ENCODE measurements at places on chromosomes 5 and 9. TPM values are rescaled to one million over a fixed set of nuclear protein-coding genes. Genes with fewer than 3 reads are reported as not detected.
A peak's percentile ranks its signal among the peaks of the same experiment; 100 is the strongest.

GRCh38 chr9:114231719-114232449 lies 76.5 kb downstream of the COL27A1 start:
- no peak for DNase-seq

- no peak for DNase-seq
Observed at GRCh38 chr5:11407556-11408145, 496.6 kb downstream of the CTNND2 start.

- no peak for DNase-seq
Observed at GRCh38 chr9:110601098-110601497, 21.6 kb upstream of the SVEP1 start.

DNA sequence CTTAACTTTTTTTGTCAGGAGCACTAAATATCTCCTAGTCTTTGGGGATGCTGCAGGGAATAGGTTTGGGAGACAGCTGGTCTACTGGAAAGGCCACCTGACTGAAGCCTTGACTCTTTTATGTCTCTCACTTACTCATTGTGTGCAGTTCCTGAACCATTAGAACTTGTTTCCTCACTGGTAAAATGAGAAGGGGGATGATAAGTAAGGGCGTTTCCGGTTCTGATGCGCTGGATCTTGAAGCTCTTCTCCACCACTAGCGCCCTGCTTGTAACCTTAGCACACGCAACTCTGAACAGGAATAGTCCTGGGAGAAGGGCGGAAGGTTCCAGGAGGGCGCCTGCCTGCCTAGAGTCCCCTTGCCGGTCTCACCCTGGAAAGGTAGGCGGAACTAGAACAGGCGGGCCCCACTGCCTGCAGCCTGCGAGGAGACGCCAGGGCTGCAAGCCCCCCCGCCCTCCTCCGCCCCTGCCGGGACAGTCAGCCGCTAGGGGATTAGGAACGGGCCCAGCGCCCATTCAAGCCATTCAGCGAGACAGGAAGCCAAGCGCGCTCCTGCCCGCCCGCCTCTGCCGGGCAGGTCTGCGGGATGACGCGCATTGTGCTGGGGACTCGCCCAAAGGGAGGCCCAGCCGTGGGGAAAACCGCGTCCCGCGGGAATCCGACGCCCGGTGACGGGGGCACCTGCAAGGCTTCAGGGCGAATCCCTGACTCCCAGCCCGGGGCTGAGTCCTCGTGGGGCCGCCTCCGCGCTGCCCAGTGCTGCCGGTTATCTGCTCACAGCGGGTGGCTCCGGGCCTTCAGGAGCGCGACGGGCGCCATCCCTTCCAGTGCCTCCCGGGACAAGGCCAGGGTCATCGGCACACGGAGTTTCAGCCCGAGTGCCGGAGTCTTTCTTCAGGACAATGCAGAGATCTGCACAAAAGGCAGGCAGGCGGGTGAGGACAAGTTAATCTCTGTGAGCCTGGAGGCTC lies 44.0 kb upstream of the XPA start:
- peak; percentile 39 for DNase-seq

- no peak for DNase-seq
Observed at GRCh38 chr9:14633148-14633547, 60.1 kb downstream of the ZDHHC21 start.

GRCh38 chr5:133995883-133996563 lies 8.8 kb downstream of the VDAC1 start:
- DNase-seq = peak; percentile 27

DNA sequence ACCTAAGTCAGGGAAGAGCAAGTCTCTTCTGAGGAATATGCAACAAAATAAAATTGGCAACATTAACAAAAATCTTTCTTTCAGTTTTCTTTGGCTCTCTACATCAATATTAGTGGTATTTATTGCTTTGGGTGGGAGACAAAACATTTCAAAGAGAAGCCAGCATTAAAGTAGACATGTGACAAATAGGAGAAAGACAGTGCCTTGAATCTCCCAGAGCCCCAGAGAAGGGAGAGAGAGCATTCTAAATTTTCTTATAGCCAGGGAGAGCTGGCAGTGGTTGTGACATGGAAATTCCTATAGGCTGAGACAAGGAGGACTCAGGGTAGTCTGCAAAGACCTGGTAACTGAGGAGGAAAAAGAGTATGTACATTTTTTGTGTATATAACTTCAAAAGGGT lies 79.4 kb upstream of the NREP start:
- no peak for DNase-seq

DNA sequence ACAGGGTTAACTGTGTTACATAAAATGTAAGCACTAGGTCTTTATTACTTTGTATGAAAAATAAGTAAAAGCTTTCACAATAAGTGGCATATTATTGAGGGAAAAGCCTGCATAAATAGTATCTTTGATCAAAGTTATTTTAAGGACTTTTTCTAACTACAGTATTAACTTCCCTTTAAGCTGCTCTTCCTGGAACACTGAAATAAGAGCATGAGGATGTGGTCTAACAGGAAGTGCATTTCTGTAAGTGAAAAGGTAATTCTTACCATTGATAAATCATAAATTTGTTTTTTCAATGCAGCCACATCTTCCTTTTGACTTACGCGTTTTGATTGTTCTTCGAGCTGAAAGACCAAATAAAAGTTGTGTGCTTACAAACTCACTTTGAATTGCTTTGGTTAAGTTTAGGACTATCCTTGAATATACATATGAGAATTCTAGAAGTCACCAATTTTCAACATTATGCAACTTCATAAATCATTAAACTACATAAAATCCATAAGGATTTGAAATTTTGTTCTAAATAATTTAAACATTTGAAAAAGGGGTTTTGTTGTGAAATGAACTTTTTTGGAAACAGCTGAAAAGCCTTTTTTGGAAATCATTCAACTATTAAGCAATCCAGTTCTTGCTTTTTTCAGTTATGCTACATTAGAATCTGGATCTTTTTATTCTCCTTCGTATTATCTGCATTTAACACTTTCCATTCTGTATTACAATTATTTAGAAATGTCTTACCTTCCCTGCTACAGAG lies 50.6 kb downstream of the RASEF start:
- no peak for DNase-seq

DNA sequence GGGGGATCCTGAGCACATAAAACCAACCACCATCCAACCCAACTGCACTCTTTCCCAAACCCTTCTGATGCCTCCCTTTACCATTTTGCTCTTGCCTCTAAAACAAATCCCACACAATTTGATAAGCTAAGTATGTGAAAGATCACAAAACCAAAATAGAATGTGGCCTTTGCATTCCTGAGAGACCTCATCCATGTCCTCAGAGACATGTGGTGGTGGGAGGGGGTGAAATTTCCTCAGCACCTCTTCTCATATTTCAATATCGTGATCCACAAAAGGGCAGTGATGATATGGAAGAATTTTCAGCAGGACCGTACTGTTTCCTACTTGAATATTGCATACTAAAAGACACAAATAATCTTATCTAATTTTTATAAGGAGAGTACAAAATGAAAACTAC lies 423.3 kb downstream of the TLE1 start:
- DNase-seq = peak; percentile 40

- DNase-seq = no peak
Observed at GRCh38 chr9:71824257-71824656, 55.9 kb upstream of the CEMIP2 start.

GRCh38 chr5:2744485-2744884 lies 7.0 kb downstream of the IRX2 start:
- no peak for DNase-seq

DNA sequence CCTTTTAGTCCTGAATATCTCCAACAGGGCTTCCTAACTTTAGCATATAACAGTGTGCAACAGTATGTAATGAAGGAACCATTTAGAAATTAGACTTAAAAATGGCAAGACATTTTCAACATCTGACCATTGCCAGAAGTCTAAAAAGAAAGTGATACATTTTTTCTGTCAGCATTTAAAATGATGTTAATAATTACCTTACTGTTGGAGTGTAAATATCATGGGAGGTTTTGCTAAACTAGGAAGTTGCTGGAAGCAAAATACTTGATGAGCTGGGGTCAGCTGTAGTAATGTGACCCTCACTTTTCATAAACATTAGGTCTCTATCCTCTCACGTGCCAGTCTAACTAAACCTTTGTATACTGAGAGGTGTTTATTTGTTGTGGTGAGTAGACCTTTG lies 68.8 kb downstream of the NTRK2 start:
- peak; percentile 27 for DNase-seq

DNA sequence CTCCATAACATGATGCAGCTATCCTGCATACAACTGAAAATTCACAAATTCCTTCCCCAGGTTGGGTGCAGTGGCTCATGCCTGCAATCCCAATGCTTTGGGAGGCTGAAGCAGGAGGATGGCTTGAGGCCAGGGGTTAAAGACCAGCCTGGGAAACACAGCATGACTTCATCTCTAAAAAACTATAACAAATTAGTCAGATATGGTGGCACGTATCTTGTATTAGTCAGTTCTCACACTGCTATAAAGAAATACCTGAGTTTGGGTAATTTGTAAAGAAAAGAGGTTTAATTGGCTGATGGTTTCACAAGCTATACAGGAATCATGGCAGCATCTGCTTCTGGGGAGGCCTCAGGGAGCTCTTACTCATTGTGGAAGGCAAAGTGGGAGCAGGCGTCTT lies 56.4 kb upstream of the DAPK1 start:
- DNase-seq = peak; percentile 70

DNA sequence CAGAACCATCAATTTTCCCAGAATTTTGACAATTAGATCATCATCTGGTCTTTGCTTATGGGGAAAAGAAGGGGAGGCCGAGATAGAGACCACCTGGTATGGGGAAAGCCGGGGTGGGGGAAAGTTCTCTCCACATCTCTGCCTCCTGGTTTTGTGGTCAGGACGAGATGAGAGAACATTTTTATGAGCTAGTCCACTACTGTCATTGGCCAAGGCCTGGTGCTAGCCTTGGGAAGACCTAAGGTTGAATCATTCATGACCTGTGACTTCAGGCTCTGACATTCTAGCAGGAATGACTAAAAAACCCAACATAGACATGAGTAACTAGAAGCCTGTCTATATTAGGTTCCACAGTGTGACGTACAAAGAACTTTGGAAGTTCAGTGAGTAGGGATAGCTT lies 135.2 kb downstream of the PTTG1 start:
- peak; percentile 85 for DNase-seq

GRCh38 chr9:112046181-112046580 lies 128.9 kb downstream of the SUSD1 start:
- DNase-seq = peak; percentile 99

- DNase-seq = peak; percentile 2
Observed at GRCh38 chr5:175321927-175322532, 122.0 kb downstream of the DRD1 start.

DNA sequence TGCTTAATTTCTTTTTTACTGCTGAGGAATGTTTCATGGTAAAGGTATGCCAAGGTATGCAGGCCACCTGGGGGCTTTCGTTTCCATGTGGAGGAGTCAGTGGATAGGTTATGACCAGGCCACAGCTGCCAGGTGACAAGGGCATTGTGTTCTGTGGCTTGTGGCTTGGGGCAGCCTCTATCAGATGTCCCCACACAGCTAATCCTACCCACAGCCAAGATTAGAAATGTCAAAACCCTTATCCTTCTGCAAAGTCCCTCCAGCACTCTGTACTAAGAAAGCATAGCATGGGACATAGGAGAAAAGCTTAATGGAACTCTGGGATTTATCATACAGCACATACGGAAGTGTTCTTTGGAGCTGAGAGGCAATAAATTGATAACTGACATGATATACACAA lies 171.2 kb upstream of the S1PR3 start:
- DNase-seq = peak; percentile 35

- no peak for DNase-seq
Observed at GRCh38 chr5:34412736-34413135, 243.4 kb upstream of the RAI14 start.

GRCh38 chr5:138488481-138488945 lies 23.2 kb downstream of the EGR1 start:
- DNase-seq = peak; percentile 59

The HEMGN gene
- total RNA-seq = not detected

The TAF1L gene
- total RNA-seq = under 0.01 TPM

The GNAQ gene
- total RNA-seq = 65.6 TPM

The EIF4E1B gene
- not detected for total RNA-seq

The SV2C gene
- total RNA-seq = not detected

The PLPP1 gene
- 70.6 TPM for total RNA-seq

The IL4 gene
- not detected for total RNA-seq

The SLC46A2 gene
- total RNA-seq = not detected

The LCN15 gene
- total RNA-seq = not detected

The ANXA2R gene
- total RNA-seq = 3.0 TPM

The CCL21 gene
- total RNA-seq = not detected

The STPG3 gene
- total RNA-seq = not detected

All from renal cortical epithelial cell (primary cell).